ENCODE measurements at places on chromosomes 7 and 10.

DNA sequence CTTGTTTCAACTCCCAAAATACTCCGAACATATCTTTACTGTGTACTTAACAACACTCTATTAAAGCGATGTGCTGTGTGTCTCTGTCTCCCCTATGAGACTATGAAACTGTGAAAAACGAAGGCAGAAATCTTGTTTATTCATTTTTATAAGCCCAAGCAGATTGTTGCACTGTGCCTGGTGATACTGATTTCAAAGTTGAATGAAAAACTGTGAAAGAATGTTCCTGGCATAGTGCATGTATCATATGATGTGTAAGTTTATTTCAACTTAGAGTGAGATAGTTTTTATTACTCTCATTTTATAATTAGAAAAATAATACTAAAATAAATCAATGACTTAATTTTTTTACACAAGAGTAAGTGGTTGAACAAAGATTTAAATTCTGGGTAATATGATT lies 471.9 kb upstream of the PCDH15 start:
- DNase-seq, result no peak

- DNase-seq, result no peak
Observed at GRCh38 chr7:69773535-69774225, 175.4 kb downstream of the AUTS2 start.

DNA sequence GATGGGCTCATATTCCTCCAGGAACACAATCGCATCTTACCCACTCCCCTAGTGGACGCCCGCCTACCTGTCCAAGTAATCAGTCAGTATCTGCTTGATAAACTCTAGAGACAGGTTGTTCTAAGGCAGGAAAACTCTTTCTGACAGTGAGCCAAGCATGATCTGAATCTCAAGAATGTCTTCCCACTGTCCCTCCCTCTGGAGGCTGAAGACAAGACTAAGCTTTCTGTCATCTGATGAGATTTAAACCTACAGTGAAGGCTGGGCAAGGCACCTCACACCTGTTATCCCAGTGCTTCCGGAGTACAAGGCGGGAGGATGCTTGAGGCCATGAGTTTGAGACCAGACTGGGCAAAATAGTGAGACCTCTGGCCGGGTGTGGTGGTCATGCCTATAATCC lies 586.6 kb downstream of the GALNT17 start:
- no peak for DNase-seq

DNA sequence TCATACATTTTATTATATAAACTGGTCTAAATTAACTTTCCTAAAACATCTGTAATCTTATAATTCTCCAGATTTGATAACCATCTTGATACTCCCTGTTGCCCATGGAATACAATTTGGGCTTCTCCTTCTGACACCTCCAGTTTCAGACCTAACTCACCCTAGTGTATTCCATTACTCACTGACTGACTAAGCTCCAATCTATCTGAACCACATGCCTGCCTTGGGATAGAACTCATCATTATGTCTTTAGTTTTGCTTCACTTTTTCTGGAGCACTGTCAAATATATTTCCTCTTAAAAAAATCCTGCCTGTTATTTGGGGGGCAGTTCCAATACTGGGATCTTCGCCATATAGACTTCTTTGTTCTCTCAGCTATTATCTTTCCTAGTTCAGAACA lies 4.9 kb upstream of the FOXP2 start:
- no peak for DNase-seq

- no peak for DNase-seq
Observed at GRCh38 chr7:85070967-85071628, 115.8 kb downstream of the SEMA3D start.

DNA sequence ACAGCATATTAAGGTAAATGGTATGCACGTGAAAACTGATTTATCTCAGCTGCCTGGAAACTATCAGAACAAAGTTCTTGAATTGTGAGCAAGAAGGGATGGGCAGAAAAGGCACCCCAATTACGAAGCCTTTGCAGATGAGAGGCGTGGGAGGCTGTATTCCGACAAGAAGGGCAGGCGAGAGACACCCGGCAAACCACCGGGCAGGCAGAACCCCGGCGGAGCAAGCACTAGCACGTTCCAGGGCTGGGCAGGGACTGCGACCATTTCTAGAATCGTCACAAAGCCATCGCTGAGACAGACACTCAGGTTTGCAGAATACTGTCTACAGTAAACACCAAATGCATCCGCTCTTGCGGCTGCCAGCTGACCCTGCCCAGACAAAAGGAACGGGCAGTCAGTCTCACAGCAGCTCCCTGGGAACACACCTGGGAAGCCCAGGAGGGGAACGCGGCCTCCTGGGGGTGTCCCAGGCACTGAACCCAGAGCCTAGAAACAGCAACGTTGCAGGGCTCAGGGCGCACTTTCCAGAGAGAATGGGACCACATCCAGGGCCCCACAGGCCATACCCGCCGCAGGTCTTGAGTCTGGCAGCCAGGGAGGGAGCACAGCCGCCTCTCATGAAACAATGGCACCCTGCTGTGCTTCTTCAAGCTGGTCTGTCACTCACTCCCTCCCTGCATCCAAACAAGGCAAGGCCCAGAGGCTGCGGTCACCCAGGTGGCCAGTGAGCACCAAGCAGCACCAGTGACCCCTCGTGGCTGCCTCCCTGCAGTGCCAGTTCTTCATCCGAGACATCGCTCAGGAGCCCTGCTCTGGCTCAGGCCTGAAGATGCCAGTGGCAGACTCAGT lies 261.9 kb downstream of the PTPRN2 start:
- DNase-seq, result no peak

GRCh38 chr7:99002827-99003212 lies 124.5 kb downstream of the TRRAP start:
- no peak for DNase-seq

DNA sequence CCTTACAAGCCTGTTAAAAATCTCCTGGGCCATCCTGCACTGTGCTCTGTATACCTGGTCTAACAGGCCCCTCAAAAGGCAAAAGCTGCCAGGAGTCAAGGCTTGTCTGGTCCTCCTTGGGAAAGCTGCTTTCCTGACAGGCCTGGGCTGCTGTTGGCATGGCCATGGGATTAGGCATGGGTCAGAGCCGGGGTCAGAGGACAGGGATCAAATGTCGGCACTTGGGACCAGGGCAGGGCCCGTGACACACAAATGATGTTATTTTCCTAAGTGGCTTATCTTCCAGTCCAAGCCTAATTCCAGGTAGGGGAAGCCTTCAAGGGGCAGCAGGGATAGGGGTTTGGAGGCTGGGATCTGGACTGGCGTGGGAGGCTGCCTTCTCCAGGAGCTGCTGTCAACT lies 191.5 kb upstream of the GPR26 start:
- no peak for DNase-seq

GRCh38 chr7:48183370-48183743 lies 12.1 kb downstream of the ABCA13 start:
- DNase-seq, result no peak

DNA sequence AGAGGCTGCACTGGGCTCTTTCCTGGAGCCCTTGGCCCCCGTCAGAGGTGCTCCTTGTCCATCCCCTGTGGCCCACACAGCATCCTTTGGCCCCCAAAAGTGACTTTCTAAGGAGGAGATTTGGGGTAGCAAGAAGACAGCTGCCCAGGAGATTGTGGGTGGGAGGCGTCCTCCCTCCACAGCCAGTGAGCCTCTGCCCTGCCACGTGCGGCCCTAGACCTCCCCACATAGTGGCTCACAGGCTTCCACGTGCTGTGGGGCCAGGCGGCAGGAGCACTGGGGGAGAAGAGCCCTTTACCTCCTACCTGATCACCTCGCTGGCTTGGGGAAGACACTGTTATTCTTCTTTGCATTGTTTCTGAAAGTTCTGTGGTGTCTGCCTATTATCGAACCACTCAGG lies 178.8 kb downstream of the TCERG1L start:
- no peak for DNase-seq

DNA sequence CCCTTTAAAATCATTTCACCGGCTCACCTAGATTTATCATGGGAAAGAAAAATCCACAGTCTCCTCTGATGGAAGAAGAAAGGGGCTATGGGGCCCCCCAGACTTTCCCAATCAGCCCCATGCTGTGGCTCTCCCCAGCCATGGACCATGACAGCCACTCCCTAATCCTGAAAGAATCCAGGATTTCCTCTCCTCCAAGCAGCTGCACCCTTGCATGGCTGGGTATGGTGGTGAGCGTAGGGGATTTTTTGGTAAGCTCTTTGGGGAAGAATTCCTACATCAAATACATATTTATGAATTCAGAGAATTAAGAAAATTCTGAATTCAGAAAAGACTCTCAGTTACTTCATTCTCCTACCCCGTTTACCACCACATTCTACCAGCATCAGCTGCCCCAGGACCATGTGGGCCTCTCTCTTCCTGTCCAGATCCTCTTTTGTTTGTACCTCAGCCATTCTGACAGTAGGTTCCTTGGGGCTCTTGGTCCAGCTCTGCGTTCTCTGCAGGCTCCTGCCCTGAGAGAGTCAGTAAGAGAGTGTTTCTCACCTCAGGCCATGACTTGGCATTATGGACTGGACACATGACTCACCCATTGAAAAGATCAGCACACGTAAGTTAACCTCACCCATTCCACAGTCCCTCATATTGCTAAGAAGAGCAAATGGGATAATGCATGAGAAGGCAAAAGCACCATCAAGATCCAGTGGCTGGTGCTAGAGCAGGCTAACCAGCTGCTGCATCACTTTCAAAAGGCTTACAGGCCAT lies 337.8 kb downstream of the ELMO1 start:
- DNase-seq, result no peak

DNA sequence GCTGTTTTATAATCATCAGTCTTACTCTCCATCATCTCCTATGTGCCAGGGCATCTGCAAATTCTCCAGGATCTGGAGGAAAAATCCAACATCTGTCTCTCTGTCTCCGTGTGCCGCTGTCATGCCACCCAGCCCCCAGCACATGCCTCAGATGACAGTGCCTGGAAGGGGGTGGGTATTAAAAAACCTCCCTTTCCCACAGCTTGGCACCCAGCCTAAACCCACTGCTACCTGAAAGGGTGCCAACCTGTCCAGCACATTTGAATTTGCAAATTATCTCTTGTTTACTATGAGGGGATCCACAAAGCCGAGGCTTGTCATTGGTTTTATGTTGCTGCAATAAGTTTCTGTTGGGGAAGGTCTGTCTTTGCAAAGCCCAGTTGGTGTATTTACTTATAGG lies 73.1 kb downstream of the EMX2 start:
- DNase-seq, result no peak

- DNase-seq, result peak; percentile 45
Observed at GRCh38 chr10:46255801-46256747, 30.7 kb upstream of the ANTXRL start.

- DNase-seq, result no peak
Observed at GRCh38 chr10:28624351-28624750, 53.0 kb upstream of the BAMBI start.

DNA sequence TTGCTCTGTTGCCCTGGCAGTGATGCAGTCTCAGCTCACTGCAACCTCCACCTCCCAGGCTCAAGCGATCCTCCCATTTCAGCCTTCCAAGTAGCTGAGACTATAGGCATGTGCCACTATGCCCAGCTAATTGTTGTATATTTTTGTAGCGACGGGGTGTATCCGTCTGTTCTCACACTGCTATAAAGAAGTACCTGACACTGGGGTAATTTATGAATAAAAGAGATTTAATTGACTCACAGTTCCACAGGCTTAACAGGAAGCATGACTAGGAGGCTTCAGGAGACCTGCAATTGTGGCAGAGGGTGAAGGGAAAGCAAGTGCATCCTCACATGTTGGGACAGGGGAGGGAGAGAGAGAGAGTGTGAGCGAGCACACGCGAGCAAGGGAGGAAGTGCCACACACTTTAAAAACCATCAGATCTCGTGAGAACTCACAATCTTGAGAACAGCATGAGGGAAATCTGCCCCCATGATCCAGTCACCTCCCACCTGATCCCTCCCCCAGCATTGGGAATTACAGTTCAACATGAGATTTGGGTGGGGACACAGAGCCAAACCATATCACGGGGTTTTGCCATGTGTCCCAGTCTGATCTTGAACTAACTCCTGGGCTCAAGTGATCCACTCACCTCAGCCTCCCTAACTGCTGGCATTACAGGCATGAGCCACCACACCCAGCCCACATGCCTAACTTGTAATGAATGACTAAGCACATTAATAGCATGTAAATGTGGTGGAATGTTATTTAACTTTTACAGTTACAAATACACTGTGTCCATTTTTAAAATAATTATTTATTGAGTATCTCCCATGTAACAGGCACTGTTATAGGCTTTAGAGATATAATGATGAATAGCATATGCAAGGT lies 65.5 kb downstream of the RALA start:
- no peak for DNase-seq

GRCh38 chr10:130340816-130341215 lies 204.6 kb downstream of the GLRX3 start:
- no peak for DNase-seq

- DNase-seq, result no peak
Observed at GRCh38 chr7:104272767-104273384, 55.5 kb upstream of the LHFPL3 start.

DNA sequence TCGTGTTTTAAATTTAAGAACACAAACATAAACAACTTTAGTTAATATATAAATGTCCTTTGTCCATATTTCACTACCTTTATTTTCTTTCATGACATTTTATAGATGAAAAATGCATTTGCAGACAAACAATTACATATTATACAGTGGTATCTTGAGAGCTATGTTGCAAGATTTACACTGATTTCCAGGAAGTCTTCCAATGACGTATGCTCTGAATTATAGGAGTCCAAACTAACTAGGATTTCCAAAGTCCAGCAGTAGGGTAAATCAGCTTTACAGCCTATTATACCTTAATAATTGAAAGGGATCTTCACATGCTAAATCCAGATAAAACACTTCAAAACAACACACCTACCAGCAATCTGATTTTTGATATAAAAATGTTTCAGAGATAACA lies 69.4 kb downstream of the HYCC1 start:
- DNase-seq, result no peak

DNA sequence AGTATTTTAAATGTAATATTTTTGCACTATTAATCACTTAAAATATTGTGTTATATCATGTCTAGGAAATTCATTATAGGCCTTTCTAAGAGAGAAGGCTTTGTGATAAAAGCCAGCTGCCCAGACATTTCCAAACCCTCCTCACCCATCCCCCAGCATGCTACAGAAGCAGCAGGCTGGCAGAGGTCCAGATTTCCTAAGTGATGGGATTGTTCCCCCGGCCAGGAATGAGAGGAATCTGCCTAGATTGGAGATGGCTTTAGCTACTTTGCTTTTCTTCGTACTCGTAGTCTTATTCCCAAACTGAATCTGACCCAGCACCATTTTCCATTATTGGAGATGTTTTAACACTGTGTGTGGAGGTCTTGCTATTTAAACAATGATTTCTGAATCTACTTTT lies 29.4 kb downstream of the CDK14 start:
- no peak for DNase-seq

- no peak for DNase-seq
Observed at GRCh38 chr10:22630234-22631174, 83.9 kb downstream of the PIP4K2A start.

- no peak for DNase-seq
Observed at GRCh38 chr10:122465401-122466040, 4.2 kb downstream of the HTRA1 start.

- DNase-seq, result no peak
Observed at GRCh38 chr10:93806903-93807302, 49.2 kb downstream of the LGI1 start.

- no peak for DNase-seq
Observed at GRCh38 chr7:94067506-94067905, 63.4 kb upstream of the BET1 start.

GRCh38 chr10:44618910-44619309 lies 234.0 kb upstream of the CXCL12 start:
- DNase-seq, result no peak

- DNase-seq, result no peak
Observed at GRCh38 chr10:124138883-124139348, 45.5 kb upstream of the CHST15 start.
